B cell (primary cell): ENCODE measurements at places on chromosomes 3 and 15. TPM values are rescaled to one million over a fixed set of nuclear protein-coding genes. Genes with fewer than 3 reads are reported as not detected.

DNA sequence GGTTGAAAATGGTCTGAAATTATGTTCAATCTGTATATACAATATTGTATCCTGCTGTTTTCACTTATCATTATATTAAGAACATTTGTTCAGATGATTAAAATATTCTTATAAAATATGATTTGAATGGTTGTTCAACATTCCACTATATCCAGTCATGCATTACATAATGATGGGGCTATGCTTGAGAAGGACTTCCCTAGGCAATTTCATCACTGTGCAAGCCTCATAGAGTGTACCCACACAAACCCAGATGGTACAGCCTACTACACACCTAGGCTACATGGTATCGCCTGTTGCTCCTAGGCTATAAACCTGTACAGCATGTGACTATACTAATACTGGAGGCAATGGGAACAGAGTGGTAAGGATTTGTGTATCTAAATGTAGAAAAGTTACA is 30.5 kb downstream of the SLC7A14 start:
- H3K4me1 ChIP-seq = no peaks in the 10 kb centered on the region
- H3K27ac ChIP-seq = no peak overlapping the region
- no peaks in the 10 kb centered on the region for H3K36me3 ChIP-seq
- H3K4me3 ChIP-seq = no peak overlapping the region
- H3K27me3 ChIP-seq = peaks cover 7% of the 10 kb centered on the region

DNA sequence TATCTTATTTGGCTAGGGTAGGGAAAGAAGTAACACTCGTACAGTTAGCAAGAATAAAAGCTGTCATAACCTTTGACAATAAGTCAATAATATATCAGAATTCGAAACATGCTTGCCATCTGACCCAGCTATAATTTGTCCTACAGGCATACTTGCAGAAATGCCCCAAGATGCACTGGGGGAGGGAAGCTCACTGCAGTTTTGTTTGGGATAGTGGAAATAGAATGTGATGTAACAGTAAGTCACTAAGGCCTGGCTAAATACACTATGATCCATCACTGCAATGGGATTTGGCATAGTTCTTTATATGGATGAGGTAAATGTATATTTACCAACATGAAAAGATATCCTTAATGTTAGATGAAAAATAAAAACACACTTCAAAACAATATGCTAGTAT is 25.5 kb upstream of the TMOD3 start:
- no peak overlapping the region for H3K4me3 ChIP-seq
- peaks cover 24% of the 10 kb centered on the region for H3K36me3 ChIP-seq
- H3K27ac ChIP-seq = no peak overlapping the region
- no peaks in the 10 kb centered on the region for H3K27me3 ChIP-seq
- no peaks in the 10 kb centered on the region for H3K4me1 ChIP-seq

GRCh38 chr15:57079931-57080620 is 161.6 kb downstream of the TCF12 start:
- H3K36me3 ChIP-seq = no peaks in the 10 kb centered on the region
- H3K27ac ChIP-seq = no peak overlapping the region
- no peak overlapping the region for H3K4me3 ChIP-seq
- peak; percentile 20 for DNase-seq

DNA sequence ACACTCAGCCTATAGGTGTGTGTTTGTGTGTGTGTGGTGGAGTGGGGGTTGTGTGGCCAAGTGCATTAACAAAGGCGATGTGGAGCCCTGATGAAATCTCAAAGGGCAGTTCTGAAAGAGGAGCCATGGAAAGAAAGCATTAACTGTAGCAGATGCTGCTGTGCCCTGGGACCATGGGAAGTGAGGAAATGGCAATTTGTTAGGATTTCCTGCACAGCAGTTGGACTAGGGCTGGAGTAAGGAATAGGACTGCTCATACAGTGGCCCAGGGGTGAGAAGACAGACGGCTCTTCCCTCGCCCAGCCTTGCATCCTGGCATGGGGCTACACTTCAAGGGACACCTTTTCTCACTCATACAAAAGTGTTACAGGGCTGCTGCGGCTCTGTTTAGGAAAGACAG is 12.3 kb upstream of the ZBTB38 start:
- H3K36me3 ChIP-seq = no peaks in the 10 kb centered on the region
- no peak overlapping the region for H3K27ac ChIP-seq
- H3K4me3 ChIP-seq = no peak overlapping the region
- H3K27me3 ChIP-seq = no peaks in the 10 kb centered on the region

GRCh38 chr3:40968666-40969065 is 230.6 kb upstream of the CTNNB1 start:
- H3K36me3 ChIP-seq = no peaks in the 10 kb centered on the region
- H3K27ac ChIP-seq = no peak overlapping the region
- H3K4me3 ChIP-seq = no peak overlapping the region
- no peaks in the 10 kb centered on the region for H3K27me3 ChIP-seq
- no peak for DNase-seq

DNA sequence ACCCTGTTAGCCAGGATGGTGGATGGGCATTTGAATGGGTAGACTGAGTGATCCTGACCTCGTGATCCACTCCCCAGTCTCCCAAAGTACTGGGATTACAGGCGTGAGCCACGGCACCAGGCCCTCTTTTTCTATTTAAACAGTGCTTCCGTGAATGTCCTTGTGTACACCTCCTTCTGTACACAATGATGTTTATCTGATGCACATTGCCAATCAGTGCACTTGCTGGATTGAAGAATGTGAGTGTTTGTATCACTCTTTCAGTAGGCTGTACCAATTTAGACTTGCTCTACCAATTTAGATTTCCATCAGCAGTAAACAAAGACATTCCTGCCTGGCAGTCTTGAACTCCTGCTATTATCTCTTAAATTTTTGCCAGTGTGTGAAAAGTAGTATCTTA is 8.9 kb upstream of the ZNF619 start:
- no peak overlapping the region for H3K4me3 ChIP-seq
- H3K27ac ChIP-seq = no peak overlapping the region
- H3K4me1 ChIP-seq = no peaks in the 10 kb centered on the region
- no peaks in the 10 kb centered on the region for H3K27me3 ChIP-seq
- no peak for DNase-seq

DNA sequence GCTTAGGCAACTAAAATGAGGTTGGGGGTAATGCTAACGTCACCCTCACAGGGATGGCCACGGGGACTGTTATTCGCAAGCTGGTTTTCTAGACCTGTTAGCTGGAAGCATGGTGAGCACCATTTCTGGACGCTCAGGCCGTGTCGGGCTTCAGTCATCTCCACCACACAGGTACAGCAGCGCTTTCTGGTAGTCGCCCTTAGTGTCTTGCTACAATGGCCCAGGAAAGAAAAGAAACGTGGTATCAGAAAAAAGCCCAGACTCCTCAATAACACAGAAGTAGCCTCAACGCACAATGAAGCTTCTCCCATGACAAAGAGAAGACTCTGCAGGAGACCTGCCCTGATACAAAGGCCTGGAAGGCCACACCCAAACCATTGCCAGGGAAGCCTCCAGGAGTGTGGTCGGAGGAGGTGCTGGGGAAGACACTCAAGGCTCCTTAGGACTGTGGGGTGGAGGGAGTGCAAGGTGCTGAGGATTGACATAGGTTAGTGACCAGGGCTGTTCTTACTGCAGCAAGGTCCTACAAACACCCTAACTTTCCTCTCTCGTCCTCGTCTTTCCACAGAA is 50.2 kb downstream of the ANXA2 start:
- H3K27me3 ChIP-seq = no peaks in the 10 kb centered on the region
- H3K4me1 ChIP-seq = no peaks in the 10 kb centered on the region
- no peak overlapping the region for H3K27ac ChIP-seq
- peaks cover 4% of the 10 kb centered on the region for H3K36me3 ChIP-seq

The LRRC49 gene
- 0.49 and 1.4 TPM in 2 replicates for total RNA-seq
